Muscle of leg (tissue), 16 donors: ENCODE measurements at places on chromosomes 1 and 21. TPM values are rescaled to one million over a fixed set of nuclear protein-coding genes. Genes with fewer than 3 reads are reported as not detected.

ACAP3 gene
- 29.0 TPM for total RNA-seq

LCE2A gene
- not detected for total RNA-seq

FCRLA gene
- total RNA-seq = 0.35 TPM

DENND2D gene
- total RNA-seq = 2.5 TPM

CFAP126 gene
- total RNA-seq = not detected

TDRD5 gene
- total RNA-seq = under 0.01 TPM

NR0B2 gene
- not detected for total RNA-seq

KIAA0040 gene
- total RNA-seq = 9.1 TPM

SYCP1 gene
- total RNA-seq = not detected

USP25 gene
- total RNA-seq = 47.3 TPM
